LHCN-M2 (cell line): ENCODE measurements at places on chromosomes 13 and 19.

- DNase-seq, result no peak
Measured at GRCh38 chr19:48044561-48044960, 682 bp upstream of the CABP5 start.

GRCh38 chr13:111031531-111031961 is 83.6 kb upstream of the ARHGEF7 start:
- peak; percentile 100 for DNase-seq

DNA sequence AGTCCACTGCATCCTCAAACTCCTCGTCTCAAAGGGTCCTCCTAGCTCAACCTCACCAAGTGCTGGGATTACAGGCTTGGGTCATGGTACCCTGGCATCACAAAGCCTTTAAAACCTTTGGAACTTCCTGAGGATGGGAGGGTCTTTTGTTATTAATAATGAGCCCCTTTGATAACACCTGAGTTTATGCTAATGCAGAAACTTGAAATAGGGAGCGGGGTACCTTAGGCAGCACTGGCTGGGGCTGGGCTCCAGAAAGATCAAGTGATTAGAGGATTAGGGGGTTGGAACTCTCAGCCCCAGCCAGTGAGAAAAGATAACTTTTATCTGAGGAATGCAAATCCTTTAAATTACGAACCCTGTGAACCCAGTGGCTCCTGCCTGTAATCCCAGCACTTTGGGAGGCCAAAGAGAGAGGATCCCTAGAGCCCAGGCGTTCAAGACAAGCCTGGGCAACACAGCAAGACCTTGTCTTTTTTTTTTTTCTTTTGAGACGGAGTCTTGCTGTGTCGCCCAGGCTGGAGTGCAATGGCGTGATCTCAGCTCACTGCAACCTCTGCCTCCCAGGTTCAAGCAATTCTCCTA is 9.3 kb upstream of the PSPC1 start:
- DNase-seq, result no peak

DNA sequence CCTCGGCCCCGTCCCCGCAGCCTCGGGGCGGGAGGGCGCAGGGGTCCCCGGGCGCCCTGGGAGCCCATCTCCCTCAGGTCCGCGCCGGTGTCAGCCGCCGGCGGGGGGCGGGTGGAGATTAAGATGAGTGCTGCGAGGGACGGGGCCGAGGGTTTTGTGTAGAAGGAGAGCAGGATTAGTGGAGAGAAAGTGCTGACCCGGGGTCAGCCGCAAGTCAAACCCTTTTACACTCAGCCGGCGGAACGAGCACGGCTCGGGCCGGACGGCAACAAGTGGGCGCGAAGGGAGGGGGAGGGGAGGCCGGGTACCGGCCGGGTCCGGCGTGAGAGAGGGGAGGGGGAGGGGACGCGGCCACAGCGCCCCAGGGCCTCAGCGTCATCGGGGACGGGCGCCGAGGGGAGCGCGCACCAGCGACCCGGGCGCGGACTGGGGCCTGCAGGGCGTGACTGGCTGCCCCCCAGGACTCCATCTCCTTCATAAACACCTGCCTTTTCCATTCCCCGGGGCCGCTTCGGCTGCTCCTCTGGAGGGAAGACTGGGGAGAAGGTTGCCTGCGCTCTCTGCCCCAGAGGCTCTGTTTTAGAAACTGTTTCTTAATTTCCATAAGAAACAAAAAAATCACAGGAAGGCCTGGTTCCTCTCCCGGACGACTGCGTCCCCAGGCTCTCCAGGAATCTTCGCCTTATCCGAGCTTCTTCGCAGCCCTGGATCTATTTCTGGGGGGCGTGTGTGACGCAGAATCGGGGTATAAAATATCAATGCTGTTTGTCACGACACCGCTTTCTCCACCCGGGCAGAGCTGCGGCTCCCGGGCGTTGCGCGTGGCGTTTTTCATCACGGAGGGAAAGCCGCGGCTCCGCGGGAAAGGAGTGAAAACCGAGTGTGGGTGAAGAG is 6.5 kb downstream of the SOX1 start:
- no peak for DNase-seq

DNA sequence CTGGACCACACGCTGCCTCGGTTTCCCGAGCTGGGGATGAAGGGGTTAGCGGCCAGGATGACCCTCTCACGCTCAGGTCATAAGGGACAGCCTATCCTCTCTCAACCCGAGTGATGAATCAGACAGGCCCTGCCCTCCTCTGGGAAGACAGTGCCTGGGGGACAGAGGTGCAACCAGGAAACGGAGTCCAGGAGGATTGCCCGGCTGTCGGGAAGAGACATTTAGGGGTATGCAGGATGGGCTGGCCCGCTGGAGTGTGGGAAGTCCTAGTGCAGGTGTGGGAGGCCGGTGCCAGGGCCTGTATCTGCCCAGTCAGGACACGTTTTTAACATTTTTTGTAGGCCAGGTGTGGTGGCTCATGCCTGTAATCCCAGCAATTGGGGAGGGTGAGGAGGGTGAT is 8.3 kb downstream of the LSM7 start:
- no peak for DNase-seq

DNA sequence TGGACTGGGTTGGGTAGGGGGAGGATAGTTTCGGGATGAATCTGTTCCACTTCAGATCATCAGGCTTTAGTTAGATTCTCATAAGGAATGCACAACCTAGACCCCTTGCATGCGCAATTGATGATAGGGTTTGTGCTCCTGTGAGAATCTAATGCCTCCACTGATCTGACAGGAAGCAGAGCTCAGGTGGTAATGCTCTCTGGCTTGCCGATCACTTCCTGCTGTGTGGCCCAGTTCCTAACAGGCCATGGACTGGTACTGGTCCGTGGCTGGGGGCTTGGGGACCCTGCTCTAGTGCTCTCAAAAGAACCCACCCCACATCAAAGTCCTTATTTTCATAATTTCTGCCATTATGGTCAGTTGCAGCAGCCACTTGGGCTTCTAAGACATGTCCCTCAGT is 30.1 kb downstream of the DNAJC3 start:
- DNase-seq, result no peak

- DNase-seq, result no peak
Measured at GRCh38 chr13:39040206-39040605, 1.9 kb downstream of the NHLRC3 start.

DNA sequence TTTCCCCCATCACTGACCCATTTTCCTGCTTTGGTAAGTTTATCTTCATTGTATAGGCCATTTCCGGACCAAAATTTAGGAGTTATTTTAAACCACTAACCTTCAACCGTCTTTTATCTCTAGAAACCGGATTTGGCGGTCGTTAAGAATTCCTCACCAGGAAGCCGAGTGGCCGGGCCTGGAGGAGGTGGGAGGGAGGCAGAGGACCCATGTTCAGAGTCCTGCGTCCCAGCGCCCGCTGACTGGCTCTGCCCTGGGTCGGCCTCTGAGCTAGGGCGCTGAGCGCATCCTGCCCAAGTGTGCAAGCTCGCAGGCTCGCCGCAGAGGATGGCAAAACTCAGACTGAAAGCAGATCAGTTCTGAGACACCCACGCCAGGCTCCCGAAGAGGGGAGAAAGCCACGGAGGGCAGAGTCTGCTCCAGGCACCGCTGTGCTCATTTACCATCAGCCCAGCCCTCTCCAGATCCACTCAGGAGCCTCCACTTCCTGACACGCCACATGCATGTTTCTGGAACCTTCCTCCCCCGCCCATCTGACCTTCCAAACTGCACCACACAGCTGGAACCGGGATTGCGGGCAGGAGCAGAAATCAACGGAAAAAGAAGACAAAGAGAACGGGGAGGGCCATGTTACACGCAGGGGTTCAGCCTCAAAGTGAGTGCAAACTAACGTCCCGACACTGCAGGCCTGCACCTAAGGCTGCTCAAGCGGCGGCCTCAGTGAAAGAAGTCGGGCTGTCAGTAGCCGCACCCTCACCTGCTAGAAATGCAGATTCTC is 8.3 kb downstream of the COL4A1 start:
- no peak for DNase-seq

- DNase-seq, result peak; percentile 42
Measured at GRCh38 chr19:21221693-21222092, 79.9 kb downstream of the ZNF431 start.

DNA sequence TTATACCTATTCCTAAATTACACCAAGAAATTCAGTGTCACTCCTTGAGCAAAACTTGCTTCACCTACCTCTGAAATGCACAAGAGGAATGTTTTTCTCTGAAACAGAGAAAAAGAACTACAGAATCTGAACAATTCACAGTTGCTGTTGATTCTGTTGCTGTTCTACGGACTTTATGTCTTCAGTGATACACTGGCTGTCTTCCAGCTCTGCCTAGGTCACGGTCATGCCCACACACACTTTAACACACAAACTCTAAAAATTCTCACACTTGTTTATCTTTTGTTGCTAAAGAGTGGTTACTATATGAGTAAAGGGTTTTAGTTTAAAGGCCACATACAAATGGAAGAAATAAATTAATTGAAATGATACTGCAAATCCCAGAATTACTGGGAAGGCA is 124.4 kb upstream of the SPRY2 start:
- DNase-seq, result no peak

DNA sequence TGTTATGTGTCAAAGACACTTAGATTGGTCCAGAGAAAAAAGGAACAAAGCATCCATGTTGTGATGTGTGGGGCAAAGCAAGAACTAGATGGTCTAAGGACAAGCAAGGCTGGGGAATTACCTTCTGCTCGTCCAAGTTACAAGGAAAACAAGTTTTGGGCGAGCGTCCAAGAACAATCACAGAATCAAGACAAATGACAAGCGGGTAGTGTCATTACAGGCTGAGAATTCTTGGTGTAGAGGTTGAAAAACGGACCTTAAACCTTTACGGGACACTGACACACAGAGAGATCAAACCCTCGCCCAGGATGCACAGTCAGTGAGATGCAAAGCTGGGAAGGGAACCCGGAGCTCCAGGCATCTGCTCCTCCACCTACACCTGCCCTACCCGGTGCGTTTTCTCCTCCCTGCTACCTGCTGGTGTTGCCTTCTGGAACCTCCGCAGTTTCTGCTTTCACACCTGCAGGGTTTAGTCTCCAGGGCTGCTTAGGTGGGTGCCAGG is 515 bp upstream of the ZNF324B start:
- no peak for DNase-seq

DNA sequence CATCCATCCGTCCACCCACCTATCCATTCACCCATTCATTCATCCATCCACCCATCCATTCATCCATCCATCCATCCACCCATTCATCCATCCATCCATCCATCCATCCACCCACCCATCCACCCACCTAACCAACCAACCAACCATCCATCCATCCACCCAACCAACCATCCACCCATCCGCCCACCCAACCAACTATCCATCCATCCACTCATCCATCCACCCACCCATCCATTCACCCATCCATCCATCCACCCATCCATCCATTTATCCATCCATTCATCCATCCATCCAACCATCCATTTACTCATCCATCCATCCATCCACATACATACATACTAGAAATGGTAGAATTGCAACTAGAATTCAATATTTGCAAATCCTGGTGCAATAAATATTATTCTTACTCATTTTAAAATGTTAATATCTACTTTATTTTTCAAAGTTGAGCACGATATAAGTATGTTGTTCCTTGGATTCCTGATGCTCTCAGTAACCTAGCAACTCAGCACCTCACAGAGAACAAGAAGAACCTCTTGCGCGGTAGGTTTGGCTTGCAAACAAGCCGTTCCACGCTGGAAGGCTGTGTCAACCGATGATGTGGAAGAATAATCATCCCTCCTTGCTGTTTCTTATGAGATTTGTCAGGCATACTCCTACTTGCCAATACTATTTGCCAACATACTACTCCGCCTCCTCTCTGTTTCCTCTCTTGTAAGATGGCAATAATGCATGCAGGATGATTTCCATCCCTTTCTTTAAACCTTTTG is 111.7 kb downstream of the GNG7 start:
- no peak for DNase-seq

DNA sequence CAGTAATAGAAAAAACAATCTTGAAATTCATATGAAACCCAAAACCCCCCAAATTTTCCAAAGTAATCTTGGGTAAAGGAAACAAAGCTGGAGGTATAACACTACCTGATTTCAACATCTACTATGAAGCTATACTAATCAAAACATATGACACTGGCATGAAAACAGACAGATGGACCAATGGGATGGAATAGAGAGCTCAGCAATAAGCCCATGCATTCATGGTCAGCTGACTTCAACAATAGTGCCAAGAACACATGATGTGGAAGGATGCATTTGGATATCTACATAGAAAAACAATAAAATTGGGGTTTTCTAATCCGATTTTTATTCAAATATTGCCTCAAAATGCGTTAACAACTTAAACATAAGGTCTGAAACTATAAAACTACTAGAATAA is 32.2 kb upstream of the ZNF766 start:
- no peak for DNase-seq

GRCh38 chr13:105139048-105139379 is 1396.4 kb downstream of the EFNB2 start:
- peak; percentile 25 for DNase-seq

GRCh38 chr13:80497978-80498377 is 157.1 kb upstream of the SPRY2 start:
- no peak for DNase-seq

DNA sequence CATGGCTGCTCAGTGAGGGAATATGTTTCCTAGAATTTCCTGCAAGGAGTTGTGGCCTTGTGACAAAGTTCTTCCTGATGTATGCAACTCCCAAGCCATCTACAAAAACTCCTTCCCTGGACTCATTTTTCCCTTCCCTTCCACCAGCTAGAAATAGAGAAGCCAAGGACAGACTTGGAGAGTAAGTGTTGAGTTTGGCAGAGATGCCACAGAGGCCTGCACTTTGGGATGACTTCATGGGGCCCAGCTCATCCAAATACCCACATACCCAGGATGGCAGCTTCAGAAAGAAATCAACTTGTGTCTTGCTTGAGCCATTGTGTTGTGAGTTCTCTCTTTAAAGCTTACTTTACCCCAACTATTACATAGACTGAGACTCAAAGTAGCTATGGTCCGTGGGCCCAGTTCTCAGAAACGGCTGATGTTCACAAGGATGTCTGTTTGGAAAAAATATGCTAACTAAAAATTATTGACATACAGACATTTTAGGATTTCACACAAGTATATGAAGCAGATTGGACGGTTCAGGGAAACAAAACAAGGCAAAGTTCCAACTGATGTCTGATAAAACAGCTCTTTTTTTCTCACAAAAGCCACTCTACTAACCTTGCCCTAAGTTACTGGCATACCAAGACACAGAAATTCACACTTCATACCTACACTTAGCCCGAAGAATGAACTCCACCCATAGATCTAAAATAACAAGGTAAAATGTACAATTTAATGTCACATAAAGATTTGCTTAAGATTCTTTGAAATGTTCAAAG is 107.9 kb downstream of the NALCN start:
- no peak for DNase-seq

- peak; percentile 21 for DNase-seq
Measured at GRCh38 chr13:80196756-80197155, 144.2 kb downstream of the SPRY2 start.

GRCh38 chr19:2902590-2903218 is 2.0 kb downstream of the ZNF57 start:
- no peak for DNase-seq

GRCh38 chr13:94272038-94272437 is 207.4 kb downstream of the DCT start:
- DNase-seq, result peak; percentile 36

DNA sequence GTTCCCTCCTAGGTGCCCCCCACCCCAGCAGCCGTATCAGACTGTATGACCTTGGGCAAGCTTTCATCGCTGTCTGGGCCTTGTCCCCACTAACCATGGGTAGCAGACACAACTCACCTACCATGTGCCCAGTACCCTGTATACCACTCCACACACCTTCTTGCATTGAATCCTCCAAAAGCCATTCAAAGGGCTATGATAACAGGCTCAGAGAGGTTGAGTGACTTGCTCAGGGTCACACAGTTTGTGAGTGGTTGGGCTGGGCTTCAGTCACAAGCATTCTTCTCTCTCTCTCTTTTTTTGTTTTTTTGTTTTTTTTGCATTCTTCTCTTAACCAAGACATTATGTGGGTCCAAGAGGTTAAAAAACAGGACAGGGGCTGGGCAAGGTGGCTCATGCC is 2.6 kb downstream of the RASAL3 start:
- DNase-seq, result no peak
